Left colon (tissue), 2 donors: ENCODE measurements at places on chromosomes 1 and 21.

DNA sequence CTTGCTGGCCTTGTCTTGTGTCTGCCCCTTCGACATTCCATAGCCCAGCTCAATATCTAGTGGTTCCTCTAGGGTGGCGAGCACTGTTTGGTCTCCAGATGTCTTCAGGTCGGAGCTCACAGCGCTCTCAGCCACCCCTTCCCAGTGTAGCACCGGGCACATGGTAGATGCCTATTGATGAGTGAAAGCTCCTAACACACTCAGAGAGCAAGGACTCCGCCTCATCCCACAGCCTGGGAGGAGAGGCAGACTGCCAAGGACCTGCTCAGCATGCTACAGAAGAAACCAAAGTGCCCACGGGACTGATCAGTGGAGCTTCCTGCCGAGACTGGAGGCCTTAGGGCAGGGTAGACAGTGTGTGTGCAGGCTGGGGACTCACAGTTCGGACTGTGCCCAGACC lies 10.9 kb downstream of the PCSK9 start:
- DNase-seq, result no peak

- DNase-seq, result no peak
These were observed 65.8 kb downstream of the MEGF6 start for GRCh38 chr1:3545363-3546047.

DNA sequence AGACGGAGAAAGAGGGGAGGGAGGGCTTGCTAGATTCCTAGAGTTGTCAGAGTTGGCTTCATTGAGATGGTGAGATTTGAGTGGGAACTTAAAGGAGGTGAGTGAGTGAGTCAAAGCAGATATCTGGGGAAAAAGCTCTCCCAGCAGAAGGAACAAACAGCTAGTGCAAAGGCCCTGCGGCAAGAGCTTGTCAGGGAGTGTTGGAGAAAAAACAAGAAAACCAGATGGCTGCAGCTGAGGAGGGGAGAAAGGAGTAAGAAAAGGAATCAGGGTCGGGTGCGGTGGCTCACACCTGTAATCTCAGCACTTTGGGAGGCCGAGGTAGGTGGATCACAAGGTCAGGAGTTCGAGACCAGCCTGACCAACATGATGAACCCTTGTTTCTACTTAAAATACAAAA lies 40.3 kb upstream of the SPOCD1 start:
- DNase-seq, result no peak

DNA sequence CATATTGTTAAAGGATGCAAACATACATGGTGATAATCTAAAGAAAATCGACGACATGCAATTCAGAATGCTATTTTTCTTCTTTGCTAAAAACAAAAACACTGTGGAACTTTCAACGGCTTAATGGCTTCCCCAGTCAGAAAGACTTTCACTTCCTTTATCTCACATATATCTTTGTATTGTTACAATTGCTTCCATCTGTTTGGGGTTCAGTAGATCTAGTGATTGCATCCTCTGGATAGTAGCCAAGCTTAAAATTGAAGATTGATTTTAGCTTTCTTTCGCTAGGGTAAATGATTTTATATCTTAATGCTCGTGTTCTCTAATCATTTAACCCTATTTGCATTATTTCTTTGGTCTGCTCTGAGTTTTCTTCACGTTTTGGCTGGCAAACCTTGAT lies 31.8 kb upstream of the ADAMTS1 start:
- no peak for DNase-seq

- DNase-seq, result no peak
These were observed 15.5 kb downstream of the CAMTA1 start for GRCh38 chr1:6800745-6801144.

DNA sequence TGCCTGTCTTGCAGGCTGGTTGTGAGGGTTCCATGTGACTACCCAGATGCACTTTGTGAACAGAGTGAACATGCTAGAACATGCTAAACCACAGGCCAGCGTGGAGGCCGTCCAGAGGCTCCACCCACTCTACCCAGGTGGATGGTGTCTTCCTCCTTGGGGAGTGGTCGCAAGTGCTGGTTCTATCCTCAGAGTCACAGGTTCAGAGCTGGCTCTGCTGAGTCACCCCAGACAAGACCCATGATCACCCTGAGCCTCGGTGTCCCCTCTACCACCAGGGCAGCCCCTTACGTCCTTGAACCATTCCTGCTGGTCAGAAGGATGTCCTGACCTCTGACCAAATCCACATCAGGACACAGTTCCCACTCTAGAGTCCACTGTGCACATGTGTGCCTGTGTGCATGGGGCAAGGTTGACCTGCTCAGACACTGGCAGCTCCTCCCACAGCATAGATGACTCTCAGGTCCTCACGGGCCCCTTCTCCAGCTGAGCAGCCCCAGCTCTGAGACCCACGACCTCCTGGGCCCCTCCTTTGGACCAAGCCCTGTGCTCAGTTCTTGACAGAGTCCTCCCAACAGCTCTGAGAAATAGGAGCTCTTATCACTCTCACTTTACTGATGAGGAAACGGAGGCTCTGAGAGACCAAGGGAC lies 391.8 kb downstream of the MATN1 start:
- DNase-seq, result no peak

- peak; percentile 80 for DNase-seq
These were observed 34.8 kb upstream of the PRELP start for GRCh38 chr1:203440771-203441170.

GRCh38 chr1:243246916-243247315 lies 8.2 kb downstream of the CEP170 start:
- no peak for DNase-seq

- DNase-seq, result no peak
These were observed 128.2 kb downstream of the NFIA start for GRCh38 chr1:61210435-61211154.

DNA sequence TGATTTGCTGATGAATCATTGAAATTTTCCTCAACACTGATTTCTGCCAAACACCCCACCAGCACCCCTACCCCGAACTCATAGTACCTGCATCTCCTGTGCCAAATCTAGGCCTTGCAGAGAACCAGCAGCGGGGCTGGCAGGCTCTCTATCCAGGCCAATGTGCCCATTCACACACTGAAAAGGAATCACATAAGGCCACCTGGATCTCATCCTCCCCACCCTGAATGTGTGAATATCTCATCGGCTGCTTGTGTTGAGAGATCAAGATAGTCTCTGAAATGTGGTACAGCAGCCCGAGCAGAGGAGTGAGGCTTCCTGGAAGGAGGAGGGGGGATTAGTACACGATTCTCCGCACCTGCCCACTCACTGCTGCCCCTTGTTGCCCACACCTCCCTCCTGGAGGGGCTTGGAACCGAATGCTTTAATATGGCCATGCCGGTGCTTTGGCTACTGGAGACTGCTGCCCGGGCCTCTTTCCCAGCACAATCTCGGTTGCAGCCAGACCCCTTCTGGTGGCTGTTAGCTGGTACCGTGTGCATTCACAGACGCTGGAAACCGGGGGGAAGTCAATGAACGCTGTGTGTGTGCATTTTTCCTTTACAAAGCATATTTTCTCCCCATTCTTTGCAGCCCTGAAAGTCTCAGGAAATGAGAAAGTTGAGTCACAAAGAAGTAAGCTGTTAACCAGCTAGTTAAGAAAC lies 619.5 kb downstream of the MATN1 start:
- DNase-seq, result no peak

GRCh38 chr1:3623441-3624199 lies 1.2 kb upstream of the TPRG1L start:
- DNase-seq, result no peak
